ENCODE measurements at places on chromosomes 2 and 18.

GRCh38 chr2:86000938-86001312, 104.8 kb downstream of the POLR1A start:
- H3K4me3 ChIP-seq, result no peak overlapping the region
- no peaks in the 10 kb centered on the region for H3K27me3 ChIP-seq
- no peak for DNase-seq
- no peaks in the 10 kb centered on the region for H3K36me3 ChIP-seq
- peak overlapping the region; percentile 92 for H3K27ac ChIP-seq

- peak overlapping the region; percentile 29 for H3K27ac ChIP-seq
- DNase-seq, result no peak
These were observed 112.9 kb downstream of the THADA start for GRCh38 chr2:43482961-43483360.

DNA sequence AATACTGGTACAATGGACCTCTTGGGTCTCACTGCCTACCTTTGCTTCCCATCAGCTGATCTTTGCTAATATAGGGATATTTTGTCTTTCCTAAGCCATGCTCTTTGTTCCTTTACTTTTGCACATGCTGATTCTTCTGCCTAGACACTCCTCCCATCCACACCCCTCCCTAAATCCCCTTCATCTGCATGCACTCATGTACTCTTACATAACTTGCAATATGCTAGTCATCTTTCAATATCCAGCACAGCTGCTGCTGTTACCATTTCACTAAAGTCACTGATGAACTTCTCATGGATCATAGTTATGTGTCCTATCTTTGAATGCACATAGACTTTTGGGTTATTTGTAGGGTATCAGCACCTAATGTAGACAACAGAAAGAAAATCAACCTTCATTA, 18.5 kb upstream of the DTNA start:
- H3K27me3 ChIP-seq, result peaks cover 8% of the 10 kb centered on the region
- no peak for DNase-seq
- no peak overlapping the region for H3K4me3 ChIP-seq
- H3K27ac ChIP-seq, result no peak overlapping the region
- H3K4me1 ChIP-seq, result no peaks in the 10 kb centered on the region

GRCh38 chr2:169562519-169562918, 11.1 kb downstream of the FASTKD1 start:
- H3K27me3 ChIP-seq, result no peaks in the 10 kb centered on the region
- H3K4me1 ChIP-seq, result no peaks in the 10 kb centered on the region
- H3K36me3 ChIP-seq, result peaks cover 17% of the 10 kb centered on the region
- DNase-seq, result no peak
- no peak overlapping the region for H3K4me3 ChIP-seq

GRCh38 chr2:134087371-134087921, 166.4 kb upstream of the MGAT5 start:
- no peak overlapping the region for H3K4me3 ChIP-seq
- H3K36me3 ChIP-seq, result no peaks in the 10 kb centered on the region
- no peak for DNase-seq
- no peaks in the 10 kb centered on the region for H3K4me1 ChIP-seq
- no peak overlapping the region for H3K27ac ChIP-seq

DNA sequence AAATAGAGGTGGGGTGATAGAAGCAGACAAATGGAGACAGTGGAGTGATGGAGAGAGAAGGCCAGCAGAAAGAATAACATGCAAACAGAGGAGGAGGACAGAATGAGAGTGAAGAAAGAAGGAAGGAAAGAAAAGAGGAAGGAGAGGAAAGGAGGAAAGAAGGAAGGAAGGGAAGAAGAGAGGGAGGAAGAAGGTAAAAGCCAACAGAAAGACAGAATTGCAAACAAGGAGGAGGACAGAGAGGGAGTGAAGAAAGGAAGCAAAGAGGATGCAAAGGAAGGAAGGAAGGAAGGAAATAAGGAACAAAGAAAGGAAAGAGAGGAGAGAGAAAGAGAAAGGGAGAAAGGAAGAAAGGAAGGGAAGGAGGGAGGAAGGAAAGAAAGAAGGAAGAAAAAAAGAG, 444.0 kb downstream of the IRS1 start:
- no peaks in the 10 kb centered on the region for H3K27me3 ChIP-seq
- no peaks in the 10 kb centered on the region for H3K4me1 ChIP-seq
- H3K4me3 ChIP-seq, result no peak overlapping the region
- no peak for DNase-seq

DNA sequence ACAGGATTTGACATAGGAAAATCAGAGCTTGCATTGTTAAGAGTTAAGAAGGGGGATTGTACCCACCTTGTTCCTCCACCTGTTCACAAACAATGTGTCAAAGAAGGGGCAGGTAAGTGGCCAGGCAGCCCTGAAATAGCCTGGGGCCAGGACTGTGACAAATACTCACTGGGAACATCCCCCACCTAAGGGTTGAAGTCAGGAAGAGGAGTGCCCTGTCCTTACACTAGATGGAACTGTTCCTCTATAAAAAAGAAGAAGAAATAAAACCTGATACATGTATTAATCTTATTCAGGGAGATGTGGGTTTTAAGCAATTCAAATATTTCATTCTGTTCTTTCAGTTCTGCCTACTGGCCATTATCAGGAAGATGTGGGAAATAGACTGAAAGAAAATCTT, 41.9 kb downstream of the TACR1 start:
- H3K4me1 ChIP-seq, result no peaks in the 10 kb centered on the region
- H3K27ac ChIP-seq, result no peak overlapping the region
- H3K36me3 ChIP-seq, result peaks cover 3% of the 10 kb centered on the region
- H3K27me3 ChIP-seq, result peaks cover 22% of the 10 kb centered on the region
- DNase-seq, result no peak

DNA sequence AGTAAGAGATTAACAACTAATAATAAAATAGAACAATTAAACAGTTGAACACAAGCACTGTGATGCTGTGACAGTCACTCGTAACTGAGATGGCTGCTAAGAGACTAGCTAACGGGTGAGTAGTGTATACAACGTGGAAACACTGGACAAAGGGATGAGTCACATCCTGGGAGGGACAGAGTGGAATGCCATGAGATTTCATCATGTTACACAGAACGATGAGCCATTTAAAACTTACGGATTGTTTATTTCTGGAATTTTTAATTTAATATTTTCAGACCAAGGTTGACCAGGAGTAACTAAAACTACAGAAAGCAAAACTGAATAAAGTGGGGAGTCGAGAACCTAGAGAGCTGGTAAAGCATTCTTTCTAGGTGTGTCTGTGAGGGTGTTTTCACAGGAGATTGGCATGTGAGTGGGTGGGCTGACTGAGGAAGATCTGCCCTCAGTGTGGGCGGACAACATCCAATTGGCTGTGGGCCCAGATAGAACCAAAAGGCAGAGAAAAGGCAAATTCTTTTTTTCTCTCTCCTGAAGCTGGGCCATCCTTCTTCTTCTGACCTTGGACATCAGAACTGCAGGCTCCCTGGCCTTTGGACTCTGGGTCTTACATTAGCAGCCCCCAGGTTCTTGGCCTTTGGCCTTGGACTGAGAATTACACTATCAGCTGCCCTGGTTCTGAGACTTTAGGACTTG, 14.6 kb downstream of the TMSB10 start:
- DNase-seq, result no peak
- peak overlapping the region; percentile 54 for H3K27ac ChIP-seq
- H3K4me3 ChIP-seq, result no peak overlapping the region
- H3K36me3 ChIP-seq, result no peaks in the 10 kb centered on the region
- peaks cover 15% of the 10 kb centered on the region for H3K4me1 ChIP-seq
- H3K27me3 ChIP-seq, result no peaks in the 10 kb centered on the region

DNA sequence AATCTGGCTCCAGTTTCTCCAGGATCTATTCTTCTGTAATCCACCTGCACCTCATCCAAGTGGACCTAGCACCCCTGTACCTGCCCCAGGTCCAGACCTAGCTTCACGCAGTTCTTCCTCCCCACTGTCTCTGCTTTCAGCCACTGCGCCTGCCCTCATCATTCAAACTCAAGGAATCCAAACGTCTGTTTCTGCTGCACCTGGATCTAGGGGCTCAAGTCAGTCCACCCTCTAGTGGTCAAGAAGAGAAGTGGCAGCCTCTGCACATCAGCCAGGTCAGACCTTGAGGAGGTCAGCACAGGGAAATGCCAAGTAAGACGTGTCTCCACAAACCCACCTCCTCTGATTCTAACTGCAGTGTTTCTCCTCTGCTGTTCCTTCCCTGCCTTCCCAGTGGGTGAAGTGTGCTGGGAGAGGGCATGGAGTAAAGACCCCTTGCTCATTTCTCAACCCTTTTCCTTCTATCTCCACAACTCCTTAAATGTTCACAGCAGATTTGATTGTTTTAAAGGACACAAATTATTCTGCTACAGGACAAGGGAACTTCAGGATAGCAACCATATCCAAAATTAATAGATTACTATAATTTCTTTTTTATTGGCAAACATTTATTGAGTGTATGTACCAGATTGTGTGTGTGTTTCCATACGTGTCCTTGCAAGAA, 8.6 kb upstream of the RNF152 start:
- peaks cover 38% of the 10 kb centered on the region for H3K27me3 ChIP-seq
- peaks cover 6% of the 10 kb centered on the region for H3K4me1 ChIP-seq
- DNase-seq, result no peak
- H3K4me3 ChIP-seq, result no peak overlapping the region

DNA sequence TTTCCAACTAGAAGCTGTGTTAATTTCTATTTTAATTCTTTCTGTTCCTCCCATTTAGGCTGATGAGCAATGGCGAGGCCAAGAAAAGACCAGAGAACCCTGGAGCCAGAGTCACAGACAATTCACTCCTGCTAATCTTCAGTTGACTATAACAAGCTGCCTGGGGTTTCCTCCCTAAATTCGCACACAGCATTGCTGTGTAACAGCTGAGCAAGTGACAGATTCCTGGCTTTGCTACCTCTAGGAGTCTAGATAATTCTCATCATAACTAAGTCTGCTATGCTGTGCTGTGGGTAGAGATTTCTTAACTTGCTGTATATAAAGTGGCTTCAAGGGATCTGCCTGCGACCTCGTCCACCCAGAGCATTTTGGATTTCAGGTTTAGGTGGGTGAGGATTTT, 131.3 kb upstream of the REV1 start:
- no peak overlapping the region for H3K4me3 ChIP-seq
- no peak for DNase-seq
- peaks cover 21% of the 10 kb centered on the region for H3K27me3 ChIP-seq
- no peak overlapping the region for H3K27ac ChIP-seq

DNA sequence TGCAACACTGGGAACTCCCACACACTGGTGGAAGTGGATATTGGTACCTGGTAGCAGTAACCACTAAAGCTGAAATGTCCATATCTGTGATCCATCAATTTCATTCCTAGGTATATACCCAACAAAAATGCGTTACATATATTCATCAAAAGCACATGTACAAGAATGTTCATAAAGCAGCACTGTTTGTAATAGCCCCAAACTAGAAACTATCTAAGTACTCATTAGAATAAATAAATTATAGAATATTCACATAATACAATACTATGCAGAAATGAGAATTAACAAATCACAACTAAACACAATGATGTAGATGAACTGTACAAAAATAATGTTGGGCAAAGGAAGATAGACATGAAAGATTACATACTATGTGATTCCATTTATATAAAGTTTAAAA, 11.1 kb upstream of the TLK1 start:
- H3K36me3 ChIP-seq, result no peaks in the 10 kb centered on the region
- no peaks in the 10 kb centered on the region for H3K4me1 ChIP-seq
- DNase-seq, result no peak
- no peak overlapping the region for H3K4me3 ChIP-seq
- peak overlapping the region; percentile 7 for H3K27ac ChIP-seq

DNA sequence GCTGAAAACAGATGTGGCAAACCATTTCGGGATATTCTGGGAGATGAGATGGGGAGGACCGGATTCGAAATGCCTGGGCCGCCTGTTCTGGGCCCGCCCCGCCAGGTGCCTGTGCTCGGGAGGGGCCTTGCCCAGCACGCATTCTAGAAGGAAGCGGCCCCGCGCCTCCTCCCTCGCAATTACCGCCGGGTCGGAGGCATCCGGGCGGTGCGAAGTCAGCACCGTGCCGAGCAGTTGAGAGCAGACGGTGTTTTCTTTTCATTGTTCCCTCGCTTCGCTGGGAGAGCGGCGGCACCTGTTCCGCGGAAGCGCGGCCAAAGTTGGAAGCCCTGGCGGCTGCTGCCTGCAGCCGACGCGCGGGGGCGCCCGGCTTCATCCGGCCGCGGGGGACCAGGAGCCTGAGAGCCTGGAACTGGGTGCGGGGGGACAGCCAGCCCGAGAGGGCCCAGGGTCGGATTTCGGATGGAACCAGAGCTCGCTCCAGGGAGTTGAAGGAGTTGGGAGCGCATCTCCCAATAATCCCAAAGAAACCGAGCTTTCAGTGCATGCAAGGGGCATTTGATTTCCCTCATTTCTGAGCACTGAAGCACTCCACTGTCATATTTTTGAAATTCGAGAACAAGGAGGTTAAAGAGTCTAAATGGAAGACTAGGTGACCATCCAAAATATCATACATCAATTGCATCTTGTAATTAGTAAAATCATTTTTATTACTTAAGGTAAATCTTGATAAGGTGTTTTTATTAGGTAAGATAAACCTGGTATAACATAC, 241.8 kb upstream of the RAB12 start:
- H3K4me3 ChIP-seq, result peak overlapping the region; percentile 61
- H3K4me1 ChIP-seq, result peaks cover 6% of the 10 kb centered on the region
- no peak overlapping the region for H3K27ac ChIP-seq
- no peaks in the 10 kb centered on the region for H3K27me3 ChIP-seq

DNA sequence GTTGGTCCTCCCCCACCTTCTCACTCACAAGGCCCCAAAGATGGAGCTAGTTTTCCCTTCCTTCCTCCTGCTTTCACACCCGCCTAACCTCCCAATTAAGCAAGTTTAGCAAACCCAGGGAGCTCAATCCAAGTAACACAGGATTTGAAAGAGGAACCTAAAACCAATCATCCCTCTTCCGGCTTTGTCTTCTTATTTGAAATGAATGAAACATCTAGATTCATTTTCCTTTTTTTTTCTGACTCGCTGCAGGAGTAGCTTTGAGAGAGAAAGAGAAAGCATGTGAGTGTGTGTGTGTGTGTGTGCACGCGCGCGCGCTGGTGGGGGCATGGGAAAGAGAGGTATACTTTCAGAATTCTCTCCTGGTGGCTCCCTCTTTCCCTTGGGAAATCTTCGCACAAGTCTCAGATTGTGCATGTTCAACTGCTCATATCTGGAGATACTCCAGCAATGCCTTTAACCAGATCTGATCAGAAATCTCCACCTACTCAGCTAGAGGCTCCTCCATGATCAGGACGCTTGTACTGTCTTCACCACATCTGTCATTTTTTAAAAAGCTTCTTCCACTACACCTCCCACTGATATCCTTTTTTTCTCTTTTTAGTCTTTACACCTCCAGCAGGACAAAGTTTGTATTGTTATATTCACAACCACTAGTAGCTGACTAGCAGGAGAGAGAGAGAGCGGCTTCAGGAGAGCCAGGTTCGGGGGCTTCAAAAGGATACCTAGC, 1.7 kb downstream of the SLC8A1 start:
- H3K36me3 ChIP-seq, result peaks cover 2% of the 10 kb centered on the region
- H3K4me3 ChIP-seq, result peak overlapping the region; percentile 44
- peaks cover 6% of the 10 kb centered on the region for H3K4me1 ChIP-seq
- H3K27ac ChIP-seq, result no peak overlapping the region
- no peak for DNase-seq

DNA sequence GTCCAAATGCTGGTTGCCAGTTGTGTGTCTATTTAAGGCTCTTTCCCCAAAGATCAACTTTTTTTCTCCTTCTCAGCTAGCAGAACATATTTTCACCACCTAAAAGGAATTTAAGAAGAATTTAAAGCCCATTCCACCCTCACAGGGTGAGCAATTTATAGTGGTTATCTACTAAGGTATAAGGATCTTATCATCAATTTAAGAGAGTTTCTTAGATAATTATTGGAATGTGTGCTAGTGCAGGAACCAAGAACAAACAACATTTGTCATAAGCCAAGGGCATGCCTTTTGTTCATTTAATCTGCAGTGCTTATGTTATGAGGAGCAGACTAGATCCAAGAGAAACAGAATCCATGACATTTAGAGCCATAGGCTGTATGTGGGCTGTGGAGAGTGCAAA, 37.2 kb downstream of the NLRC4 start:
- no peak overlapping the region for H3K27ac ChIP-seq
- peaks cover 9% of the 10 kb centered on the region for H3K4me1 ChIP-seq
- no peak for DNase-seq

All from central memory CD8-positive, alpha-beta T cell (primary cell).